Endothelial cell of umbilical vein (primary cell): ENCODE measurements at places on chromosomes 7 and 10.

- DNase-seq, result no peak
Observed at GRCh38 chr7:79823246-79823951, 311.2 kb upstream of the GNAI1 start.

- no peak for DNase-seq
Observed at GRCh38 chr10:76469675-76470074, 1038.3 kb downstream of the LRMDA start.

DNA sequence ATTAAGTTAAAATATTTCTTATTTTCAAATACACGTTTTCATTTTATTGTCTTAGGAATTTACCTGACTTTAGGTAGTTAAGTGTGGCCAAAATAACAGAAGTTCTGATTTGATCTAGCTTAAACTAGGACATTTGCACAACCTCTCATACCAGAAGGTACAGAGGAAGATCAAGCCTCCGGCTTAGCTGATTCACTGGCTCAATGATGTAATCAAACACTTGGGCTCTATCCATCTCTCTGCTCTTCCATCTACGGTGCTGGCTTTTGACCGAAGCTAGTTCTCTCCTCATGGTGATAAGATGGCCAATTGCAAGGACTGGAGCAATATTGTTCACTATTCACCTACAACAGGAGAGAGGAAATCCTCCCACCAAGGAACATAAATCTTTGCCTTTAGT is 12.2 kb upstream of the HYCC1 start:
- no peak for DNase-seq

DNA sequence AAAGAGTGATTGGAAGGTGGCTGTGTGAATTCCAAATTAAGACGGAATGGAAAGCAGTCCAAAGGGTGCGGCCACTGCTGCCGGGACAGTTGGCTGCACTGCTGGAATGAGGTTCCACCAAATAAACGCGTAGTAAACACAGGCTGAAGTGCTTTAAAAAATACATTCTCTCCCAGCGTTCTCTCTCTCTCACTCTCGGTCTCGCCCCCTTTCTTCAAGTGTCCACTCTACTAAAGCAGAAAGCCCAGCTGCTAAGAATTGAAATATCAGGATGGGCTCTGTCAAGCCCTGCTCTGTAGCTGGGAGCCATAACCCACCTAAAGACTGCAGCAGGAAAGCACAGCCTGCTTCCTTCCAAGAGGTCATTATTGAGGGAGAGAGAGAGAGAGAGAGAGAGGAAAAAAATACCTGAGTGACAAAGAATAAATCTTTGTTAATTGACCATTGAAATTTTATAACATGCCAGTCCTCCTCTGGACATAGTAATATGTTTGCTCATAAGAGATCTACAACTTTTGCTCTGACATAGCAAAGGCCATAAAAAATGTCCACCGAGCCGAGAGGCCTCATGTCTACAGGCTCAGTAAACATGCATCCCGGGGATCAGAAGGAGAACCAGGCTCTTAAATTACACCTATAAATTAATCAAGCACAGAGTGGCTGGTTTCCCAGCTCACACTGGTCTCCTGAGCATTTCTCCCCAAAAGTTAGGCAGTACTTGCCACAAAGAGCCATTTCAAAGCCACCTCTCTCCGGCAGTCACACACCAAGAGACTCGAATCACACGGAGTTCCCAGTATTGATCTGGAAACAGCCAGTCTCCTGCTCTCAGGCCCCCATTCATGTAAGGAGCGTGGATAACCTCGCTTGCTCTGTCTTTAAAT is 72.8 kb downstream of the FGFR2 start:
- no peak for DNase-seq

GRCh38 chr10:22713853-22714478 is 412 bp downstream of the PIP4K2A start:
- peak; percentile 29 for DNase-seq

GRCh38 chr10:84059526-84059925 is 79.8 kb upstream of the GHITM start:
- DNase-seq, result no peak

GRCh38 chr7:140242057-140243031 is 65.6 kb upstream of the KDM7A start:
- peak; percentile 21 for DNase-seq
